Thymus (tissue), 14 donors: ENCODE measurements at places on chromosomes 11 and 22. TPM values are rescaled to one million over a fixed set of nuclear protein-coding genes. Genes with fewer than 3 reads are reported as not detected.

- no peak for DNase-seq
- peaks cover 12% of the 10 kb centered on the region for H3K4me1 ChIP-seq
- no peaks in the 10 kb centered on the region for H3K27me3 ChIP-seq
- H3K4me3 ChIP-seq, result no peak overlapping the region
- H3K27ac ChIP-seq, result no peak overlapping the region
- H3K36me3 ChIP-seq, result no peaks in the 10 kb centered on the region
Observed at GRCh38 chr11:134640971-134641968, 229.2 kb upstream of the B3GAT1 start.

OVOL1 gene
- total RNA-seq, result 0.47 TPM

GRCh38 chr11:19651653-19652052, 61.0 kb upstream of the NAV2 start:
- no peaks in the 10 kb centered on the region for H3K4me1 ChIP-seq
- no peak overlapping the region for H3K4me3 ChIP-seq
- no peak for DNase-seq
- H3K36me3 ChIP-seq, result no peaks in the 10 kb centered on the region

DNA sequence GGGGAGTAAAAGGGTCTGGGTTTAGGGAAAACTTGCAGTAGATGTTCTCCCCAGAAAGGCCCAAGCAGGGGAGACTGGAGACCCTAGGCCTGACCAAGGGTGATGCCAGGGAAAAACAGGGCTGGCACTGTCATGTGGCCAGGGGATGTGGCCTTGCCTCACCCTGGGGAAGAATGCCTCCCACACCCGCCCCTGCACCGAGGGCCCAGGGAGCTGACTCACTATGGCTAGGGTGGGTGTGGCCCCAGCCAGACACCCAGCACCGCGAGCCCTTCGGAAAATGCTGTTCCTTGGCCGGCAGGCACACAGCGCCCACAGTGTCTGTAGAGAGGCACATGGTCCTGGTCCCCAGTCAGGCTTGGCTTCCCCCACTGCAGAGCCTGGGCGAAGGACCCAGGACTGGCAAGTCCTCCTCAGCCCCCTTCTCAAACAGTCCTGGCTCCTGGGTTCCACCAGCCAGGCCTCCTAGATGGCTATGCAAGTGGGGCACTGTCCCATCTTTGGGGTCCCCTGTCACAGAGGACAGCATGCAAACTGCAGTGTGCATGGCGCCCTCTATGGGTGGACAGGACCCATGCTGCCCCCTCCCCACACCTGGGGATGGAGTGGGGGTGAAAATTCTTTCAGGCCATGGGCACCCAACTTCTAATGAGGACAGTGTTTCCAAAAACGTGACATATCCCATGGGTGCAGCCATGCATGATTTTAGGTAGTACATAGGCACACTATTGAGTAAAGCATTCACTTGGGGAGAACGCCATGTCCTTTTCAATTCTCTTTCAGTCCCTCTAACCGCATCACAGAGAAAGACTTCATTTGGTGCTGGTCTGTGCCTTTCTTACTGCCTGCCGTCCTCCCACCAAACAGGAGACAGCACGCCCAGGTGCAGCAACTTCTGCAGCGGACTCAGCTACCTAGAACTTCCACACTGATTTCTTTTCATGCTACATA, 15.2 kb downstream of the TMPRSS5 start:
- DNase-seq, result no peak
- no peaks in the 10 kb centered on the region for H3K4me1 ChIP-seq
- H3K36me3 ChIP-seq, result no peaks in the 10 kb centered on the region
- H3K4me3 ChIP-seq, result no peak overlapping the region
- H3K27me3 ChIP-seq, result no peaks in the 10 kb centered on the region
- no peak overlapping the region for H3K27ac ChIP-seq

WBP2NL gene
- 0.66 TPM for total RNA-seq

DNA sequence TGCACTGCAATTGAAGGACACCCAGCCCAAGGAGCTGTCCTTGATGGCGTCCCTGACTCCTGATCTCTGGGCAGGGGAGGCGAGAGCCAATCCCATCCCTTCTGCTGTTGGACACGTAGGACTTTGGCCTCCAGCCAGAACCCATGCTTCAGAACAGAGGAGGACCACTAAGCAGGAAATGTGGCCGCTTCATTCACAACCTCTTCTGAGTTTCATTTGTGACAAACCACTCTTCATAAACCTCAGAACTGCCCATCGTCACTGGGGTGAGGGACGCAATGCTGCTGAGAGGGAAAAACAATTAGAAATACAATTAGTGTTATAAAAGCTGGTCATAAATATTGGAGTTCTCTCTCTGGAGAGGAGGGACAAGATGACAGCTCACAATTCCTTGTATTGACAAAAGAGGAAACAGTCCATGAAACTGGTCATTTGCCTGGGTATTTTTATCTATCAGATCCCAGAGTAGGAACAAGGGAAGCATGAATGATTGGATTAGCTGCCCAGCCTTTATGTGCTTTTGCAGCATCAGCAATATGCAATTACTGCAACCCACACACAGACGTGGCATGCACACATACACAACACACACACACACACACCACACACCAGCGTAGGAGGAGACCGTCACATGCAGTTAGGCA, 216.5 kb upstream of the CADM1 start:
- no peaks in the 10 kb centered on the region for H3K36me3 ChIP-seq
- no peaks in the 10 kb centered on the region for H3K27me3 ChIP-seq
- H3K4me3 ChIP-seq, result no peak overlapping the region
- DNase-seq, result no peak
- no peak overlapping the region for H3K27ac ChIP-seq
- no peaks in the 10 kb centered on the region for H3K4me1 ChIP-seq

TNNT3 gene
- total RNA-seq, result 15.8 TPM

DNA sequence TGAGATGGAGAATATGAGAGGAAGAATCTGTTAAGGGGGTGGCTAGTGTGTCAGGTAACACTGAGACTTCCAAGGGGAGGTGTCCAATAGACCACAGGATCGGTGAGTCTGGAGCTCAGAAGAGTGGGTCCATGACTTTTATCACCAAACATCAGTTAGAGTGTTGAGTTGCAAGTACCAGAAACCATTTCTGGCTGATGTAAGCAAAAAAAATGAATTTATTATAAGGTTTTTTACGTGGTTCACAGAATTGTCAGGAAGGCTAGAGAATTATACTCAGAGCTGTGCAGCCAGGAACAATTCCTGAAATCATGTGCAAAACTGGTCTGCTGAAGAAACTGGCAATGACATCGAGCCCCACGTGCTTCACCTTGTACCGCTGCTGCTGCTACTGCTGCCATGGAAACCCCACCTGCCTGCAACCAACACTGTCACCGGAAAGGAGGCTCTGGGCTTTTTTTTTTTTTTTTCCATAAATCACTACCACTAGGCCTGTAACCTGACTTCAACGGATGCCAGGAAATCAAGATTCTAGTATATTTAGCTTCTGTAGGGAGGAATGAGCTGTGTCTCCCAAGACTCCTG, 16.6 kb upstream of the STK33 start:
- peak; percentile 17 for DNase-seq
- peaks cover 7% of the 10 kb centered on the region for H3K36me3 ChIP-seq

DNA sequence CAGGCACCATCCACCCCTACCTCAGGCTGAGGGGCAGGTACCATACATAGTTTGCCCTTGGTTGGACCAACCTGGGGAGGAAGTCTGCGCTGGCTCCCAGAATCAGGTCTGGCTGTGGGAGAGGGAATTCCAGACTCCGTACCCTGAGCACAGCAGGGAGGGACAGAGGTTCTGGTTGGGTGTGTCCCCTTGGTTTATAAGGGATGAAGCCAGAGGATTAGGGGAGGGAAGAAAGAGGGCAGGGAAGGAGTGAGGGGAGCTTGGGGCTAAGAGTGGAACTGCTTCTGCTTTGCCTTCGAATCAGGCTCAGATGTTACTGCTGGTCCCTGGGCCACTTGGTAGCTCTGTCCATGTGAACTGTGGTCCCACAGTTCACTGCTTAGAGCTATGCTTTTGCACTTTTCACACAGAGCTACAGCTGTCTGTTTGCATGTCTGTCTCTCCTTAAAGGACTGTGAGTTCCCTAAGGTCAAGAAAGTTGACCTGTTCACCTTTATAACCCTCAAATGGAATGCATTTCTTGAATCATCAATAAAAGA, 9.2 kb downstream of the MMP20 start:
- DNase-seq, result no peak
- H3K27me3 ChIP-seq, result no peaks in the 10 kb centered on the region
- no peak overlapping the region for H3K4me3 ChIP-seq
